ENCODE measurements at places on chromosomes 11 and 22.
A peak's percentile ranks its signal among the peaks of the same experiment; 100 is the strongest.

DNA sequence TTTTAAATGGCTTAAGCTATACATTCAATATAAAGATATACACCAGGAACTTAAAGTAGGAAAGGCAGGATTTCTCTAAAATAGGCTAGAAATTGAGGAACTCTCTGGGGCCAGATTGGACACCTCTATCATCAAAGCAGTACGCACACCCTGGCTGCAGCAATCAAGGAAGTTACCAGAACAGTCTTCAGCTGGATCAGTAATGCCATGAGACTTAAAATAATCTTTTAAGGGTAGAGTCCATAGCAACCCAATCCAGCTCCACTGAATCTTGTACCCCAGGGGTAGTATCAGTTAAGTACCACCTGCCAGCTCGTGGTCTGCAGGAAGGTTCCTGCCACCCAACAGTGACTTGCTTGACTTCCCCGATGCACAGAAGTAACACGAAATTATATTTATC, 3.0 kb downstream of the RDX start:
- DNase-seq = no peak

DNA sequence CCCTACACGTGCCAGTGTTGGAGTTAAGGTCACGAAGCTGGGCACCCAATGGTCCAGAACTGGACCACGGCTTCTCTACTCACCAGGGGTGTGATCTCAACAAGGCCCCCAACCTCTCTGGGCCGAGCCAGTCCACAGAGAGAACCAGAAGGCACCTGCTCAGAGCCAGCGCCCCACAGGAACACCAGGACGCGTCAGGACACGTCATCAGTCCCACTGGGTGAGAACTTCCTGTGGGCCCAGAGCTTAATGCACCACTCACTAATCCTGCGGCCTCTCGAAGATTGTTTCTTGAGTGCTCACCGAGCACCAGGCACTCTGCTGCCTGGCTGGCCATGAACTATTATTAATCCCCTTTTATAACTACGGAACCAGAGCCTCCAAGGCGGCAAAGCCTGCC, 10.1 kb downstream of the PHF21B start:
- no peak for DNase-seq

DNA sequence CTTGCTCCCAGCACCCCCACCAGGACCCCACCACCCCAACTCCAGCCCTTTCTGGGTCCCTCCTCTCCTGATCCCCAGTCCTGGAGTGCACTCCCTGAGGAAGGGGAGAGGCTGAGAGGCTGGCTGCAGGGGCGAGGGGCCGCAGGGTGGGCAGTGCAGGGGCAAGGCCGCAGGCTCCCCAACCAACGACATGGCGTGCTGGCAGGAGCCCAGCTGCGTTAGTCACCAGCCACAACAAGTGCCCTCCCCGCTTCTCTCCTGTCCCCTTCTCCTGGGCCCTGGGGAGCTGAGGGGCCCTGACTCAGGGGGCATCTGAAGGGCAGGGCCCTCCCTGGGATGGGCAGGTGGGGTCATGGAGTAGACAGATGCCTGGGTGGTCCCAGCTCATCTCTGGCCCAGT, 2.3 kb downstream of the CABP7 start:
- DNase-seq = no peak

- peak; percentile 84 for DNase-seq
These were observed 6.5 kb downstream of the MTMR2 start for GRCh38 chr11:95917193-95918036.

DNA sequence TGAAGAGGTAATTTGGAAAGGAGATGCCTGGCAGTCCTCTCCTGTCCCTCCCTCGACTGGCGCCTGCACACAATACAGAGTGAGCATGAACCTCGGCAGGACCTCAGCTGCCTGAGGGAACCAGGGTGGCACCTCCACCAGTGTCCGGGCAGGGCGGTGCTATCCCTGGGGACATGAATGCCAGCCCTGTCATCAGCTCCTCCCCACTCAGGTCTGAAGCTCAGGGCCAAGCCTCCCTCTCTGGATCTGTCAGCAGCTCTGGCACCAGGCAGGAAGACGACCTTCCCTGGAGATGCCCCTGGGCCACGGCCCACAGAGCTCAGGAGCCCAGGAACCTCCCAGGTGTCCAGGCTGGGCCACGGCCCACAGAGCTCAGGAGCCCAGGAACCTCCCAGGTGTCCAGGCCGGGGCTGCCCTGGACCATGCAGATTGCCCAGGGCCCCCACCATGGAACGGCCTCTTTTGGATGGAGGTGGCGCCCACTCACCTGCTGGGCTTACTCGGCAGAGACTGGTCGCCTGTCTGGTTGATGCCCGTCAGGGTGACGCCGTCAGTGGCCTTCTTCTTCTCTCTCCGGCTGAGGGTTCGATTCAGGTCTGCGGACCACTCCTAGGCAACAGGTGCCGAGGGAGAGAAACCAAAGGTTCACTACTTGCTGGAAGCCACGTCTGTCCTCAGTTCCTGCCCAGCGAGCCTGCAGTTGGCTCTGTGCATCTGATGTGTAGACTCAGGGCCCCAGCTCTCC, 21.7 kb upstream of the ARFGAP3 start:
- no peak for DNase-seq

- DNase-seq = no peak
These were observed 135.7 kb downstream of the C11orf91 start for GRCh38 chr11:33564856-33565453.

GRCh38 chr11:117876341-117877119, at the start of gene FXYD6:
Gene FXYD6, minus strand, starts transcription at chr11:117876658. Its CDS starts 33,882 bp downstream, at chr11:117842776.
- no peak for DNase-seq

DNA sequence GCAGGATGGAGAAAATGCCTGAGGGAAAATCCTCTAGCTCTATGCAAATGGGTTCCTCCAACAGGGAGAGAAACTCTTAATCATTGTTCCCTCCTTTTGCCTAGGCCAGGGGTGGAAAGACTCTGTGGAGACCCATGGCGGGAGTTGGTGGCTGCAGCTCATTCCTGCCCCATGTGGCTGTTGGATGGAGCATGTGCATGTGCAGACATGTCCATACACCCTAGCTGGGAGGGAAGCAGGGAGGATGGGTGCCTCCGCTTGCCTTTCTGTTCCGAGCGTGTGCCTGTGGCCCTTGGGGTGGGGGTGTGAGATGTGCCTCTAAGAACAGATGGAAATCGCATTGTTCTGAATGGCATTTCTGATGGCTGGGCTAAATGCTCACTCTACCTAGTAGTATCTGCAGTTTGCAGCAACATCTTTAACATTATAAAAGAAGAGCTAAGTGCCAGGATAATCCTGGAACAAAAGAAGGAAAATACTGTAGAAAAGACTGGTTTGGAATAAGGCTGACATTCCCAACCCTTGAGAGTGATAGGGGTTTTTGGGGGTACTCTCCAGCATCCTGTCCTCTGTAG, 31.7 kb downstream of the METTL15 start:
- no peak for DNase-seq

DNA sequence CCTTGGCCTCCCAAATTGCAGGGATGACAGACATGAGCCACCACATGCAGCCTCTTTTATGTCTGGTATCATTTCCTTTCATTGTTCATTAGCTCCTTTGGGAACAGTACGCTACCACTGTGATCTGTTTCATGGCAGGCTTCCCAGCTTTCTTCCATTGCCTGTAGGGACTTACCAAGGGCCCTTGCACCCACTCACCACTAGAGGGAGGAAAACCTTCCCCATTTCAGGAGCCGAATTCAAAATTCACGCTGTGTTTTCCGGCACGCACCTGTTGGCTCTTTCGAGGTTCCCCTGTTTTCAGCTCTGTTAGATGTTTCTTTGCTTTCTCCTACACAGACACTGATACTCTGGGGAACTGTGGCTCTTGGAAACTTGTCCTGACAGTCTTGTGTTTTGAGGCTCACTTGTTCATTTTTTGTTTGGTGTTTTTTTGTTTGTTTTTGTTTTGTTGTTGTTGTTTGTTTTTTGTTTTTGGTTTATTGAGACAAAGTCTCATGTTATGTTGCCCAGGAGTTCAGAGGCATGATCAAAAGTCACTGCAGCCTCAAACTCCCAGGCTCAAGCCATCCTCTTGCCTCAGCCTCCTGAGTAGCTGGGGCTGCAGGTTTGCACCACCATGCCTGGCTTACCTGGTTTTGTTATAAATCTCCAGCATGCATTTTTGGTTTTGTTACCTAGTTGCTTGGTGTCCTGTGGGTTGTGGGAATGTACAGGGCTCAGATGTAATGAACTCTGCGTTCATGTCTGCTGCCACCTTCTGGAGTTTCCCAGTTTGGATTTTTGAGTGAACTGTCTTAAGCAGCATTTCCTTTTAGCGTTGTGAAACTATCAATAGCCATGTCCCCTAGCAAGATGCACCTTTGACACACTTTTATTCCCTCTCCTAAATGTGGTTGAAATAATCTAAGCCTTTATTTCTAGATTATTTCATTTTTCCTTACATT, 2.3 kb downstream of the KRTAP5-11 start:
- DNase-seq = peak; percentile 59

DNA sequence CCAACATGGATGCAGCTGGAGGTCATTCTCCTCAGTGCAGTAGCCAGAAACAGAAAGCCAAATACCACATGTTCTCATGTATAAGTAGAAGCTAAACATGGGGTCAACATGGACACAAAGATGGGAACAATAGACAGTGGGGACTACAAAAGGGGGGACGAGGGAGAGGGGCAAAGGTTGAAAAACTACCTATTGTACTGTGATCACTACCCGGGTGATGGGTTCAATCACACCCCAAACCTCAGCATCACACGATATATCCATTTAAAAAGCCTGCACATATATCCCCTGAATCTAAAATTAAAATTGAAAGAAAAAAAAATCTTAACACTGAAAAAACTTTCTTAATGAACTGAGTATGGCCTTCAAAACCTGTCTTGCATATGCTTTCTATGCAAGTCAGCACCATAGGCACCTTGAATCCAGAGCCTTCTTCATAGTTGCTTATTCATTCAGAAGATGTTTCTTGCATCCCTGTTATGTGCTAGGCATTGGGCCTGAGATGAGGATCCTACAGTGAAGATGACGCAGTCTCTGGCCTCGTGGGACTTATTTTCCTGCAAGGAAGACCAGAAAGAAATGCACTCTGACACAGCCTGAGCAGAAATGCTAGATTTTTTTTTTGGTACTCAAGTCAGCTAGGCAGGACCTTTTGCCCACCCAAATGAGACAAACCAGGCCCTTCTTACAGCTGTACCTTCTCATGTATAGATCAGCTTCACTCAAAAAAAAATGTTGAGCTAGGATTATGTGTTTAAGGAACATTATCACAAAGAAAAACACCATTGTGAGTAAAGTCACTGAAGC, 21.0 kb downstream of the NNMT start:
- no peak for DNase-seq

DNA sequence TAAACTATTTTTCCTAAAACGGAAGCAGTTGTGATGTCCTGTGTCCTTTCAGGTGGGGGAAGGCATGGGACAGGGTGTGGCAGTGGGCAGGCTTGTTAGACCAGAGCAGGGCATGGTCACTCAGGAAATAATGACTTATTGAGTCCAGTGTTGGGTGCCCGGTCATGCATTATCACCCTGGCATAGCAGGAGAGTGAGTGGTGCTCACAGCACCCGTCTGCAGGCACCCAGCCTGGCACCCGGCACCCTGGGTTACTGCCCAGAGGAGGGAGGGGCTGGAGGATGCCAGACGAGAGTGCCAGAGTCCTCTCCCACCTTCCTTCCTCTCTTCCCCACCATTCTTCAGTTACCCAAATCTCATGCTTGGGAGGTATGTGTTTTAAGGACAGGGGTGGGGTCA, 59.1 kb downstream of the ST3GAL4 start:
- DNase-seq = no peak

DNA sequence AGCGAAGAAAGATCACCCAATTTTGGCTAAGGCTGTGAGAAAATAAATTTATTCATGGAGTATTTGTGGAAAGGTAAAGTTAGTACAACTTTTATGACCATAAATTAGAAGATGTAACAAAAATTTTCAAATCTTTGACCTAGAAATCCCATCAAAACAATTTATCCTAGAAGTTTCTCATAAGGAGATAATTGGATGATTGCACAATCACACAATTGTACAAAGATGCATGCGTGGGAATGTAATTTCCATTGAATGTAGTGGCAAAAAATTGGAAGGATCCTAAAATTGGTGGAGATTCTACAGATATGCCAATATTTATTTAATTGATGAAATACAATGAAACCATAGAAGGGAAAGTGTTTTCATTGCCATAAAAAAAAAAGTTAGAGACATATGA, 11.6 kb downstream of the SRPRA start:
- DNase-seq = no peak

- DNase-seq = no peak
These were observed 247.1 kb downstream of the TBC1D22A start for GRCh38 chr22:47009304-47010101.

- no peak for DNase-seq
These were observed 26.6 kb downstream of the DKK3 start for GRCh38 chr11:11981840-11982239.

DNA sequence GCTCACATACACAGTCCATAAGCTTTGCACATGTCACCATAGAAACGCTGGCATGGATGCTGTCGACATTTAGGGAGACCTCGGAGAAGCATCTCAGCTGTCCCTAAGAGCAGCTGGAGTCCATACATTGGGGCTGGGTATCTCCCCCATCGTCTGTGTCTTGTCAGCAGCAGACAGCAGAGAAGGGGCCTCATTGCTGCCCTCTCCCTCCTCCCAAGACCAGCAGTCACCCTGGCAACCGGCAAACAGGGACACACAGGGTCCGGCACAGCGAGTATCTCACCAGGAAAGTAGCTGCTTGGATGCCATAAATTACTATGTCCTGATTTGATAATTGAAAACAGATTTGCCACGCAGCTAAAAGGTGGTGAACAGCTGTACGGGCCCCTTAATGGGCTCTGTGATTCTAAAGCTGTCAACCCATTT, 84.4 kb downstream of the CD44 start:
- no peak for DNase-seq

- no peak for DNase-seq
These were observed 486 bp downstream of the CLMP start for GRCh38 chr11:123194337-123195187.

- DNase-seq = no peak
These were observed 74.7 kb downstream of the MPPED2 start for GRCh38 chr11:30511408-30511807.

- no peak for DNase-seq
These were observed 50.4 kb downstream of the ADM start for GRCh38 chr11:10355257-10355661.

DNA sequence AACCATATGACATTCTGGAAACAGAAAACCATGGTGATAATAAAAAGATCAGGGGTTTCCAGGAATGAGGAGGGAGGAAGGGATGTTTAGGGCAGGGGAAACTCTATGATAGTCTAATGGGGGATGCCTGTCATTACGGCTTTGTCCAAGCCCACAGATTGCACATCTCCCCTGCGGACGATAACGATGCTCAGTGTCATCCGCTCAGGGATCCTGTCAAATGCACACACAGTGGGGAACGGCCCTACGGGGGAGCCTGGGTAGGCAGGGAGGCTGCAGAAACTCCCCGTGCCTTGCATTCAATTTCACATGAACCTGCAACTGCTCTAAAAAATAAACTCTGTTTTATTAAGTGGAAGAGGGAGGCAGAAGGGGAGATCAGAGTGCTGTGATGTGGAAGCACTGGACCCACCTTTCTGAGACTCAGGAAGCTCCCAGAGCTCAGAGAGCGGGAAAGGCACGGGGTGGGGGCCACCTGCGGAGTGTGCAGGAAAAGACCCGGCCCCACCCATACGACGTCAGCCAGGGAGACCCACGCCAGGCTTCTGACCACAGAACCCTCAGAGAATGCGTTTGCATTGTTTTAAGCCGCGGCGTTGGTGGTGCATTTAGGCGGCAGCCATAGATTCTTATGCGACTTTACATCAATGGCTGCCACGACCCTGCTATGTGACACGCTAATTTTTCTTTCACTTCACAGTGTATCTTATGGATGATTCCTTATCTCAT, 543.5 kb downstream of the BRD1 start:
- DNase-seq = no peak

GRCh38 chr11:85831050-85831449, 20.1 kb upstream of the SYTL2 start:
- no peak for DNase-seq

GRCh38 chr11:826227-826621, 1.5 kb upstream of the CRACR2B start:
- DNase-seq = no peak
